A172 (cell line): ENCODE measurements at places on chromosomes 12 and 14. TPM values are rescaled to one million over a fixed set of nuclear protein-coding genes. Genes with fewer than 3 reads are reported as not detected.

CABP1 gene
- 0.83 TPM in 1 of 2 replicates, not detected in the other for total RNA-seq

DNA sequence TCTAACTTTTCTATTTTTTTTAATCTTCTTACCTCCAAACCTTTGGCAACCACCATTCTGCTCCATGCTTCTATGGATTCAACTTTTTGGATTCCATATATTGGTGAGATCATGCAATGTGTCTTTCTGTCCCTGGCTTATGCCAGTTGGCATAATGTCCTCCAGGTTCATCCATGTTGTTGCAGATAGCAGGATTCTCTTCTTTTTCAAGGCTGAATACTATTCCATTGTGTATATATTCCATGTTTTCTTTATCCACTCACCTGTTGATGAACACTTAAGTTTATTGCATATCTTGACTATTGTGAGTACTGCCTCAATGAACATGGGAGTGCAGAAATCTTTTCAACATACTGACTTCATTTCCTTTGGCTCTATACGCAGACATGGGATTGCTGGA is 21.2 kb upstream of the SLC38A4 start:
- DNase-seq = no peak

GRCh38 chr12:124684496-124684895 is 117.1 kb upstream of the NCOR2 start:
- DNase-seq = no peak

BCDIN3D gene
- total RNA-seq = 1.5 and 2.1 TPM in 2 replicates

DNA sequence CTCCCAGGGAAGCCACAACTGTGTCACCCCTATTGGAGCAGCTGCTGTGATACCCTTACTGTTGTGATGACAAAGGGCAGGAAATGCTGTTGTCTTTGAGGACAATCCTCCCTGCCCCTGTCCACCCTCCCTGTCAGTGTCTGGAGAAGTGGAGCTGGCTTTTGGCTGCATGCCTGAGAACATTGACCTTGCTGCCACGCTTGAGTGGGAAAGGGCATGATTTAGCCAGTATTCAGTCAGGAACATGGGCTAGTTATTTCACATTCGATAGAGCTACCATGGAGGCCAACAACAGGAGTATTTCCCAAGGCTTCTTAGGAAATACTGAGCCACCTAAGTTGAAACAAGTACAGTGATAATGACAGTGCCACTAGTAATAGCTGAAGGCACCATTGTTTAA is 59.4 kb downstream of the MYRFL start:
- DNase-seq = no peak
